Hindlimb muscle (tissue), 1 donor: ENCODE measurements at places on chromosomes 11 and 22. TPM values are rescaled to one million over a fixed set of nuclear protein-coding genes. Genes with fewer than 3 reads are reported as not detected.

Gene GRM5
- 0.05 TPM for polyA plus RNA-seq

Gene FOLR1
- polyA plus RNA-seq, result 19.0 TPM

Gene IL17REL
- not detected for polyA plus RNA-seq

Gene SYT8
- polyA plus RNA-seq, result 0.44 TPM

Gene FOLR2
- polyA plus RNA-seq, result 31.4 TPM
